ENCODE measurements at places on chromosomes 16 and 17.

- peak; percentile 67 for DNase-seq
Observed at GRCh38 chr17:82845163-82845807, 5.5 kb upstream of the ZNF750 start.

DNA sequence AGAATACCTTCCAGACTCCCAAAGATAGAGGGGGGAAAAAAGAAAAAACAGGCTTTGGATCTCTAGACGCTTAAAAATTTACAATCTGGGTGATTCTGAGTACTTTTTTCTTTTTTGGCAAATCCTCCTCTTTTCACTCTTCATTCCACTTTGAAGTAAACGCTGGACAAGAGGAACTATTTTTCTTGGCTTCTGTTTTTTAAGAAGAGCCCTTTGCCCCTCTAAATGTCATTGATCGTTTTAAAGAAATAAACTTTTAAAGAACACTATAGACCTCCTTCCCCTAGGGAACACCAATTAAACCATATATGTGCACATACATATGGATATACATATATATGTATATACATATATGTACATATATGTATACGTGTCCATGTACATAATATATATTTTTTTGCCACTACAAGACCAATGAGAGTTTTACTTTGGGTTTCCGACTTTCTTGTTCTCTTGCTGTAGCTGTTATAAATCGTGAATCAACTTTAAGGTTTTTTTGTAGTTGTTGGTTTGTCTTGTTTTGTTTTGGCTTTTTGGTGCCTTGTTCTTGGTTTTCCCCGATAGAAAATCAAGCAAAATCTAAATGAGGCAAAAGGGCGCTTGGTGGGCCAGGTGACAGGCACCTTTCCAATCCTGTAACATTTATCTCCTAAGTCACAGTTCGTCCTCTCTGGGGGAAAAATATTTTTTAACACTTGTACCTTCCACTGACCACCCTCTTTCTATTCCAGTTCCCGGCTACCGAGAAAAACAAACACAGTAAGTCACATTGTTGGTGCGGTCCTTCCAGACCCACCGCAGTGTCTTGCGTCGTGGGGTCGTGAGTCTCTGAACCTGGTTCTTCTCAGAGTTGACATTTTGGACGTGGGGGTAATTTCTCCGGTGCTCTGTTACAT lies 4.4 kb downstream of the FOXF1 start:
- no peak for DNase-seq

DNA sequence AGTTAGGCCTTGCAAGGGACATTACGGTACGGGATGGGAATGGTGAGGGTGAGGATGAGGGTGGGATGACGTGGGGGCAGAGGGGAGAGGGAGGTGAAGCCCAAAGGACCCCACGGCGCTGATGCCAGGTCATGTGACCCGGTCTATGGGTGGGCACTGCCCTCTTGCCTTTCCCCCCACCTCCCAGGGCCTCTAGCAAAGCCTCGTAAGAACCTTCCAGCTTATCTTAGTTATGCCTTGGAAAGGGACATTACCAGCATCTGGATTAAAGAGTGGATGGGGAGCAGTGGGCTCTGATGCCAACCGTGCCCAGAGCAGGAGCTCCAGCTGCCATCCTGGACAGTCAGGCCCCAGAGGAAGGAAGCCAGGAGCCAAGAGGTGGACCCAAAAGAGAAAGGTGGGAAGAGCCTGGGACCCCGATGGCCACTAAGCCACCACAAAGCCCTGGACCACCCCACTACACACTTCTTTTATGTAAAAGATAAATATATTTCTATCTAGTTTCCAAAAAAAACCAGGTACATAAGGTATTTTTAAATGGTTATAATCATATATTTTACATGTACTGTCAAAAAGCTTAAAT lies 40.9 kb downstream of the TK2 start:
- DNase-seq = no peak

DNA sequence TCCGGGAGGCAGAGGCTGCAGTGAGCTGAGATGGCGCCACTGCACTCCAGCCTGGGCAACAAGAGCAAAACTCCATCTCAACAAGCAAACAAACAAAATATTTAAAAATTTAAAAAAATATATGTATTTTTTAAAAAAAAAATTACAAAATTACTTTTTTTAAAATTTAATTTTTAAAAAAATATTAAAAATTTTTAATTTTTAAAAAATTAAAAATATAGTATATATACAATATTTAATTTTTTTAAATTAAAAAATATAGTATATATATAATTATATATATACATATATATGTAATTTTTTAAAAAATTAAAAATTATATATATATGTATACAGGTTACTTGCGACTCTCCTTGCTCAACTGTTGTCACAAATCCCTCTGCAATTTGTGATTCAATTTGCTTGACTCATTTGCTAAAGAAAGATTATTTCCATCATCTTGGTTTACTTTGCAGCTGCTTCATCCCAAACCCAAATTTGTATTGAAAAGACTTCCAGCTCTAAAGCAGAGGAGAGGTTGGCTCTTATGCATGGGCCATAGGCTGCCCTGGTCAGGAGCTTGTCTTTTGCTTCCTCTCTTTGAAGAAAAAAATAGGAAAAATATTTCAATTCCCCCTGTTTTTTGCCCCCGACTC lies 247.4 kb upstream of the IRX3 start:
- DNase-seq = no peak

DNA sequence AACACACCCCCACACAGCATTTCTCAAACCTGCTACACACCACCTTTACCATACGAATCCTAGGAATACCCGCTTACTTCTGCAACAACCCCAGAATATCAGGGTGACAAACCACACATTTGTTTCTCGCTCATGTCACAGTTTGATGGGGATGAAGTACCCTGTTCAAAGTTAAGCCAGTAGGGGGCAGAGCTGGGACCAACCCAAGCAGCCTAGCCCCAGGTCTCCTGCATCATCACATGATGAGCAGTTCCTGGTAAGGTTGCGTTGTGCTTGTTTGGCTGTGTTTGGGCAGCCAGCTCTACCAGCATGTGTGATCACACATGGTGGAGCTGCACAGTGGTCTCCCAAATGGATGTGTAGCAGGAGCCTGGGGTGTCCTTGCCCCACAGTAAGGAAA lies 103.6 kb upstream of the C16orf82 start:
- no peak for DNase-seq

DNA sequence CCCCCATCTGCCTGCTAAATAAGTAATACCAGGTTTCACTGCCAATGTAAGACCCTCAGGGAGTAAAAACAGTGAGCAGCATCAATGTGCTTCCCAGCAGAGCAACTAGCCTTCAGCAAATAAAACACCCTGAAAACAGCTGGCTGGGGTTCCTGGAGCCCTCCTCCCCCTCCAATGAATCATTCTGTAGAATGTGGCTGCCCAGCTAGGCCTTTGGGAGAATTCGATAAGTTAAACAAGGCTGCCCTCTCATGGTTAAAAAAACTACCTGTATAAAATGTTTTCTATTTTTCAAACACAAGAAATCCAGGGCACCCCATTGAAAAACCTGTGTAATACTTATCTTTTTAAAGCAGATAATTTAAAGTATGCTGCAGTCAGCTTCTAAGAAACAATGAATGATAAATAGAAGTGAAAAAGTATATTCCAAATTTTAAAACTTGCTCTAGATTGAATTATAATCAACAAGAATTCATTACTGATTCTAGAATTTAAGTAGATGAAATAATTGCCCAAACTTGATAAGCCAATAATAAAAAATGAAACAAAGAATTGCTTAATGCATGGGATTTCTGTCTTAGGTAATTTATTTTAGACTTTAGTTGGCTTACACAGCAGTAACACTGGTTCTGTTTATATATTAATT lies 9.4 kb upstream of the TOM1L1 start:
- peak; percentile 61 for DNase-seq

- no peak for DNase-seq
Observed at GRCh38 chr16:9971907-9972306, 210.3 kb downstream of the GRIN2A start.

DNA sequence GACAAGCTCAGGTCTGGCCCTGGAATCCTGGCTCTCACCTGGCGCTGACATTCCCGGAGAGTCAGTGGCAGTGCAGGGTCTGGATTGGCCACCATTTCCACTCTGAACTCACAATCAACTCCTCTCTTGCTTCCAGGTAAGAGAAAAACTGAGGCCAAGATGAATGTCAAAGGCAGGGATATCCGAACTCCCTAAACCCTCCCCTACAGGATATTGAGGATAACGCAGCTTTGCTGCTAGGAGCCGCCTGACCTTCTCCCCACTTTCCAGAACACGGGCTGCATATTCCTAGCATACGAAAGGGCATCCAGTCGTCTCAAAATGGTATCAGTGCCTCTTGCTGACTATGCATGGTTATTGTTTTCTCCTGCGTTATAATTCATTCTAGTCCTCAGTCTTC lies 473.4 kb downstream of the SOX9 start:
- DNase-seq = no peak
